ENCODE measurements at places on chromosomes 13 and 19.

DNA sequence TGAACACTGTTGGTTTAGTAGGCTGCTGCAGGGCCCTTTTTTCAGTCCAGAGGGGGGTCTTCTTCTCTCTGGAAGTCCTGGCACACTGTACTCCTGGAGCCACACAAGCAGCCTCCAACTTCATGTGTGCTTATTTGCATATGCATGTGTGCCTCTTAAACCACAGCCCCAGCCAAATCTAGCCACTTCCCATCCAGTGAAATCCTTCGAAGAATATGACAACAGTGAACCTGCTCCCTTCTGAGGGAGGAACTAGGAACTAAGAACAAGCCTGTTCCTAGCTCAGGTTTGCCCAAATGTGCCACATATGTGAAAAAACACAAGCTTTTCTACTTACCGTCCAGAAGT lies 348.5 kb downstream of the FOXO1 start:
- no peak for DNase-seq

DNA sequence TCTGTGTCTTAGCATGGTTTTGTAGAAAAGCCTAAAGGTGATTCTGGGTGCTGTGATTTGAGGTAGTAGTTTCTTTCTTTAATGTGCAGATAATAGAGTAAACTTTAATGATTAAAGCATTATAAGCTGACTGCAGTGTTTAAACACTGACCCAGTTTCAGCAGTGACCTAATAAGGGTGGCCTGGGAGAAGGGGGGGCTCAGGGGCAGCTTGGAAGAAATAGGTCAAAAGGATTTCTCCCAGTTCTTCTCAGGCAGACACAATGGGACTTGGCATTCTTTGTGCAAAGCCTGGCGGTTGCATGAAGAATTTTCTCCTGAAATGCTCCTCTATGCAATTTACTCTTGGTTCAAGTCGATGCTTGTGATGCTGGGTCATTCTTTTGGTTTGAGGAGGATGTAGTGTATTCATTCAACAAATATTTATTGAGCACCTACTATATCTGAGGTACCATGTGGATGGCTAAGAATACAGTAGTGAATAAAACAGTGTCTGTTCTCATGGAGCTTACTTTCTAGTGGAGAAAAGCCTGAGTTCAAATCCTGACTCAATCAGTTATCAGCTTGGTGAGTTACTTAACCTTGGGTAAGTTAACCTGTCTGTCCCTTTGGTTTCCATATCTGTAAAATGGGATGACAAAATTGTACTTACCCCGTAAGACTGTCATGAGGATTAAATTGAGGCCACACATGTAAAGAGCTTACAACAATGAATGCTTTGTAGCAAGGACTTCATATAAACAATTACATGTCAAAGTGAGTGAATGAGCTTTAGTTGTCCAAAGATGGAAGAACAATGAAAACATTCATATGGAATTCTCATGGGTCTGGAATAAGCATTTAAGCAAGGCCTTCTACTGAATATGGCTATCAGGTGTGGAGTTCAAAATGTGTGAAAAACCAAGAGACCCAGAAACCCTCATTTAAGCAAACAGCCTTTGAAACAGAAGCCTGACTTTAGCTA lies 210.2 kb downstream of the KCNRG start:
- DNase-seq = no peak

- DNase-seq = no peak
These were observed 15.3 kb downstream of the ZAR1L start for GRCh38 chr13:32299893-32300292.

DNA sequence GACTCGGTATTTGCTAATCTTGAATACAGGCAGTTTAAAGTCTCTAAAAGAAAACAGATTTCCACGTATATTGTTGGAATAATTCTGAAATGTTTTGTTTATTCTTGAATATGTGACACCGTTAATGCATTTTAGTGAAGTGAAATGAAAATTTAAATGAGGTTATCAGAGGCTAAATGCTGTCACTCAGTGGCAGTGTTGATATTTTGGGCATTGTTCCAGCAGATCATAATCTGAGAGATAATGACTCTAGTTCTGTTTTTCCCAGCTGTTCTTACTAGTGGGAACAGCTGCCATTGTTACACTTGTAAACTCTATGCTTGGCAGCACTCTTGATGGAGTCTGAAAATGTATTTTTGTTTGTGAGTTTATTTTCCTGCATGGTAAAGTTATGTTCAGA lies 365.6 kb upstream of the SLC10A2 start:
- no peak for DNase-seq

DNA sequence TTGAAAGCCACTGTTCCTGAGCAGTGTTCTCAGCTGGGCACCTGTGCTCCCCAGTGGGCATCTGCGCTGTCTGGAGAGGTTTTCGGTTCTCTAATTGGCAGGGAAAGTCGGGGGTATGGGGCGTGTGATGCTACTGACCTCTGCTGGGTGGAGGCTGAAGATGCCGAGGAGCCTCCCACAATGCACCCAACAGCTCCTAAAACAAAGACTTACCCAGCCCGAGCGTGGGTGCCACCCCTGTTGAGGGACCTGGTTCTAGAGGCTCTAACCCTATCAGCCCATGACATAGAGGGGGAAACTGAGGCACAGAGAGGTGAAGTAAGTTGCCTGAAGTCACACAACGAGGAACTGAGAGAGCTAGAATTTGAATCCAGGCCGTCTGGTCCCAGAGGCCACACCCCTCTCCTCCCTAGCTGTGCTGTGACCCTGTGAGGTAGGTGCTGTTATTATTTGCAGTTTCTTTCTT lies 2.3 kb downstream of the SPACA4 start:
- DNase-seq = no peak

DNA sequence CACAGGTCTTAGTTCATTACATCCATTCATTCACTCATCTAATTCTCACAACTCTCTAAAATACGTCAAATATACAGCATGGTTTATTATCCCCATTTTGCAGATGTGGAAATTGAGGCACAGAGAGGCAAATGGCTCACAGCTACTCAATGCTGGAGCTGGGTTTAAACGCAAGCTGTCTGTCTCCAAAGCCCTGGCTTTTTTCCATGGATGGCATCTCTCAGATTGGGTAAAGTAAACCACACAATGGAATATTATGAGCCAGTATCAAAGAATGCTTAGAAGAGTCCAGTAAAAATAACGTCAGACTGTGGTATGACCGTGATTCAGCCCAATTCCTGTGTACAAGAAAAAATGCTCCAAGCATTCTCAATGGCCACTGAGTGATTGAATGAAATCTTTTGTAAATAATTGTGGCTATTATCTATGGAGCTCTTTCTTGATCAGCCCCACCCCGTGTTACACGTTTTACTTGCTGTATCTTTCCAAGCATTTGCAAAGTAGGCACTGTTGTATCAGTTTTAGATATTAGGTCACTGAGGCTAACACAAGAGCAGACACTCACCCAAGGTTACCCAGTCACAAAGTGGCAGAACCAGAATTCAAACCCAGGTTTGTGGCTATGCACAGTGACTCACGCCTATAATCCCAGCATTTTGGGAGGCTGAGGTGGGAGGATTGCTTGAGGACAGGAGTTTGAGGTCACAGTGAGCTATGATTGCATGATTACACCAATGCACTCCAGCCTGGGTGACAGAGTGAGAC lies 5.5 kb upstream of the ACP7 start:
- no peak for DNase-seq

DNA sequence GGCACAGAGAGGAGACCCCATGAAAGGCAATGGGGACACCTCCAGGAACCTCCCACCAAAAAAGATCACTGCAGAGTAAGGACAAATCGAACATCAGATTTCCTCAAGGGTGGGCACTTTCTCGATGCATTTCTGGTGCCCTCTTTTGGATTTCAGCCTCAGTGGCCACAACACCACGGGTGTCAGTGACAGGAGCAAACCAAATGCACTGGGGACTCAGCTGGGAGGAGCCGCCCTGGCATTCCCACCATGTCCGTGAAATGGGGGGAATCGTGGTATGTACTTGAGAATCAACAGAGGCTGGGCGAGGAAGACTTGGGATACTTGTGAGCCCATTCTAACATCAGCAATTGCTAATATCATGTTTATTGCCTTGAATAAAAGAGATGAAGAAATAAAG lies 16.3 kb downstream of the FAM187B start:
- DNase-seq = no peak

DNA sequence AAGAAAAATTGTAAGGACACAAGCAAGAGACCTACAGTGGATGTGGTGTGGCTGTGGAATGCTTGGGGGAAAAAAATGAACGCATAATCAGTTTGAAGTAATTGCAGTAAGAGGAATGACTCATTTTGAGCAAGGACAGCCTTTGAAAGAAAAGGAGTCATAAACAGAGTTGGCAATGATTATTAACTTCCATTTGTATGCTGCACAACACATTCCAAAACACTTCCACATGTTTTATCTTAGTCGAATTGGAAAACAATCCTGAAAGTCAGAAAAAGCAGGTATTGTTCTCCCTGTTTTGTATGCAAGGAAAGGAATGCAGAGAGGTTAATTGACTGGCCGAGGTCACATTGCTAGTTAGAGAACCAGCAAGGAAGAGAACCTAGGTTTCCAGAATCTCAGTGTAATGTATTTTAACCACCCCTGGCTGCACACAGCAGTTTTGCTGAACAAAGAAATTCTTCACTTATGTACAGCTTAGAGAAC lies 630.0 kb upstream of the MIR17HG start:
- DNase-seq = no peak

GRCh38 chr19:7850000-7850813 lies 20.2 kb downstream of the EVI5L start:
- no peak for DNase-seq

- DNase-seq = no peak
These were observed 135.2 kb downstream of the RBM26 start for GRCh38 chr13:79270859-79271258.

DNA sequence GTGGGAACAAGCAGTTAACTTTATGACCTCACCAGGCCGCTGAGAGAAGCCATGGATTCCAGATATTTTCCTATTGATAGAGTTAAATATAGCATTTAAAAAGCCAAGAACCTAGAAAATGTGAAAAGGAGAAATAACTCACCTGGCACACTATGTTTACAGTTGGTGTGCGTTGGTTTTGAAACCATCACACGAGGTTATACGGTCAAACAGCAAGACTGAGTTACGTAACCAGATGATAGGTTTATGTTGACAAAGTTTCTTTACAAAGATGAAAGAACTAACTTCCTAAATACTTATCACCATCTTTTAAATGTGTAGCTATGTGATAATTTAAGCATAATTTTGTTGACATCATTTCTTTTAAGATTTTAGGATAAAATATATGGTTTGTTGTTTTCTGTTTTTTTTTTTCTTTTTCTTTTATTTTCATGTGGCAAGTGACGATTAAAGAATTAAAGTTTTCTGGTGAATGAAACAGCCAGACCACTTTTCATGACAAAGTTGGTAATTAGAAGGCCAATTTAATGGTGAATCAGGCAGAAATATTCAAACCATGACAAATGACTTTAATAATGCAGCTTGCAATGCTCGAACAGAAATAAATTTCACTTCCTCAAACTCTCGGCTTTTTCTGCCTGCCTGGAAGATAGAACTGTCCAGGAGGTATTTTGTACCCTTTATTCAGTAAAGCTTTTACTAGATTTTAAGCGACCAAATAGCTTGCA lies 339.1 kb upstream of the OBI1 start:
- no peak for DNase-seq

DNA sequence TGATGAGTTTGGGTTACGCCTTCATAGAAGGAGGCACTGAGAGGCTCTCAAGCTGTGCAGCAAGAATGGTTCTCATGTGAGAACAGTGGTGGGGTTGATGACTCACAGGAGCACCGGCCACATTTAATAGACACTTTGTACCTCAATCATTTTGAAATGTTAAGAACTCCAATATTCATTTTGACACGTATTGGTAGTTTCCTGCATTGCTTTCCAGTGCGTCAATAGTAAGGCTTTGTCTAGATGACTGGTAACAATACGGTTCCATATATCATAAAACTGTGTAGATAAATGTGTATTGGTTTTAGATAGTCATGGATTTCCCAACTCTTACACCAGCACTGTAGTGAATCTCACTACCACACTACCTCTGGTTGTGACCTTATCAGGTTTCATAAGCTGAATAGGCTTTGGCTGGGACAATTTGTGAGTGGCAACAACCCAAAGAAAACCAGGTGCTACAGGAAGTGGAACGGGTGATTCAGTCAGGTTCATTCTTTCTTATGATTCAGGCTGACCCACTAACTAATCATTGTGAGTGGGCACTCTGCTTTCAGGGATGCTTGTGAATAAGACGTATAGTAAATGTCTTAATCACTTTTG lies 362.6 kb downstream of the KLF5 start:
- DNase-seq = peak; percentile 23

- DNase-seq = no peak
These were observed 1.1 kb downstream of the KLHL26 start for GRCh38 chr19:18637673-18638630.

- no peak for DNase-seq
These were observed 199.7 kb downstream of the GGACT start for GRCh38 chr13:100388923-100389322.

DNA sequence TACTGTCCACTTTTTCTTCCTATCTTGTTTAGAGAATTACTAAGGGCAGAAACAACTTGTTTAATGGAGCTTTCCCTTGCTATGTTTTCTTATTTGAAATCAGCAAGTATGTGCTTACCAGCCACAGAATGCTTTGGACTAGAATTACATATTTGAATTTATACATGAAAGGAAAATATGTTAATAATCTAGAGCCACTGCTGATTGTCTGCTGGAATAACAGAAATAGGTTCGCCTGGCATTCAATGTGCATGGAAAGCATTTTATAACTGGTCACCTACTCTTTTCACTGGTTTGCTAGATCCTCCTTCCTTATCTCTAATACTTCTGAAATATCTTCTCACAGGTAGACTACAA lies 8.0 kb downstream of the EFNB2 start:
- DNase-seq = no peak

DNA sequence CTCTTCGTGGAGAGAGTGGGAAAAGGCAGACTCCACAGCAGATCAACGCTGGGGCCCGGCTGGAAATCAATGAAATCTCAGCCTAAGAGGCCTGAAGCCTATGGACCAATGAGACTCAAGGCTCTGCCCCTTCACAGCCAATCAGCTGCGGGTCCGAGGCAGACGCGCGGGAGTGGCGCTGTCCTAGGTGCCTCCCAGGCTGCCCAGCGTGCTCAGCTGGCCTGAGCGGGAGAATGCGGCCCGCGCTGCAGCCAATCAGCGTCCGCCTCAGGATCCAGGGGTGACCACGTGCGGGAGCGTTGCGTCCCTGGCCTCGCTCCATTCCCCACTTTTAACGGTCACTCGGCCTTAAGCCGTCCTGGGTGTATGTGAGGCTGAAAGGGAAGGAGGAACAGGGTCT lies at the start of gene ZBTB32:
Gene ZBTB32, plus strand, starts transcription at position 341 of the 400 bp plus-strand sequence. CDS start 10,069 bp downstream, outside the sequence.
- peak; percentile 35 for DNase-seq

- DNase-seq = no peak
These were observed 97.1 kb downstream of the MBNL2 start for GRCh38 chr13:97319113-97319720.
